ENCODE measurements at places on chromosomes 13 and 19.

GRCh38 chr13:28474491-28475134 is 20.3 kb downstream of the FLT1 start:
- no peak for DNase-seq

- DNase-seq = peak; percentile 80
Observed at GRCh38 chr19:13072188-13072908, 30.3 kb downstream of the LYL1 start.

DNA sequence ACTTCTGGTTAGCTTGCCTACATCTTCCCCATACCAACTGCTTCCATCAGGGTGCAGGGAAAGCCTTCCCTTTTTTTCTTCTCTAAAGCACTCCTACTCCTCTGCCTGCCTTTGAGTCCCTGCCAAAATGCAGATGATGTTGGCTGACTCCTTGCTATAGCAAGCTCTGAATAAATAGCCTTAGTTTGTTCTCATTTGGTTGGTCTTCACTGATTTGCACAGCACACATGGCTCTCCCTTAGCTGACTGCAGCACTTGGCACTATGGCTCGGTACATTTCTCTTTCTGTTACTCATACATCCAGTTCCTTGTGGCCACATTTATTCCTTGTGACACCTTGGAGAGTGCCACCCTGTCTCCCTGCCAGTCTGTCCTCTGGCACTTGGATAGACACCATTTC is 249.8 kb downstream of the DCLK1 start:
- DNase-seq = peak; percentile 54

DNA sequence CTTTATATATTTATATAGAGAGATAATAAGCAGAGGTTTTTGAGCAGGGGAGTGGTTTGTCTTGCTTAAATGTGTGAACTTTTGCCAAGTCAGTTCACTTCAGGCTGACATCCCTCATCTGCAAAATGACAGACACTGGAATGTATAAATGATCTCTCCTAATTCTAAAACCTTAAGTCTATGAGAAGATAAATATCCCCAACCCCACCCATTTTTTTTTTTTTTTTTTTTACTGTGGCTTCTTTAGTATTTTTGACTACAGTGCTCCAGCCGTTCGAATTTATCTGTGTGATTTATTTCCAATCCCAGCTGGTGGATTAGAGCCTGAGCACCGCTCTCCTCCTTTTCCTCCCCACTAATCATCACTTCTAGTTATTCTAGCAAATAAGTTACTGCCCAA is 234.8 kb downstream of the DACH1 start:
- no peak for DNase-seq

- DNase-seq = no peak
Observed at GRCh38 chr13:84126671-84127171, 244.4 kb upstream of the SLITRK1 start.

GRCh38 chr13:80428349-80429096 is 87.6 kb upstream of the SPRY2 start:
- DNase-seq = no peak

DNA sequence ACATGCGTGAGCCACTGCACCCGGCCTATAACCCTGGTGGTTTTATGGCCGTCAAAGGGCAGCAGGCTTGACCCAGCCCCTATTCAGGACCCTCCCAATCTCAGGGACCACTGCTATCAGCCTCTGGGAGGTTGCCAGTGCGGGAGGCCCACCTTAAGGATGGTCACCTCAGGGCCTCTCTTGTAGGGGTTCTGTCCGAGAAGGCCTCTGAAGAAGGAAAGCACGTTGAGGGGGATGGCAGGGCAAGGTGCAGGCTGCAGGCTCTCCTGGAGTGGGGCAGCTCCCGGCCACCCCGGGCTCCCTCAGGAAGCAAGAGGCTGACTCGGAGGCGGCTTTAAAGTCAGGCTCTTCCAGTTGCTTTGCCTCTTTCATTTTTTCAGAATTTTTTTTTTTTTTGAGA is 6.0 kb upstream of the GRTP1 start:
- no peak for DNase-seq

DNA sequence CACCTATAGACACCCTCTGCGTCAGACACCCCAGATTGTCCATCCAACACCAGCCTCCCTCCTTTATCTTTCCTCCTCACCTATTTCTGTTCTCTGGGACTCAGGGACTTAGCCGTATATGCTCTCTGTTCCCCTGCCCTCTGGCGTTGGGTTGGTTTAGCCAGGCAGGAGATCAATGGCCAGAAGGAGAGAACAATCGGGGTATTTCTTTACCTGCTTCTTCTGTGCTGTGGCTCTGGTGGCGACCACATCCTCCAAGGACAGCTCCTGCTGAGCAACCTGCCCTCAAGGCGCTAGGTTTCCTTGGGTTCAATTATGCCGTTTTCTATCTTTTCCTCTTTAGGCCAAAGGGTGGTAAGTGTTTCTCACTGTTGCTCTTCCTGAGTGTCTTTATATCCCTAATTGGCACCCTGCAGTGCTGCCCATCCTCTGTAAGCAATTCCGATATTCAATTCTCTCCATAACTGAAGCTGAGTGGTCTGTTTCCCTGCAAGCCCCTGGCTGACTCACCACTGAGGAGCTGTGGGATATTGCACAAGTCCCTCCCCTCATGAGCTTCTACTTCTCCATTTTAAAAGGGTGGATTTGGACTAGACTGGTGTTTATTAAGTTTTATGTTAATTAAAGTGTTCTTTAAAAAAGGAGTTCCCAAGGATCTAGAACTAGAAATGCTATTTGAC is 63.7 kb upstream of the TMTC4 start:
- no peak for DNase-seq

GRCh38 chr19:54337858-54338230 is 1.1 kb downstream of the LILRA4 start:
- DNase-seq = no peak

GRCh38 chr19:48660852-48661710 is 11.7 kb downstream of the NTN5 start:
- DNase-seq = peak; percentile 24

GRCh38 chr19:16400911-16401591 is 70.7 kb downstream of the EPS15L1 start:
- peak; percentile 26 for DNase-seq

Measured in nucleus accumbens (tissue), 56 donors.